Hematopoietic multipotent progenitor cell treated with erythropoietin and hydrocortisone succinate and interleukin-3 and kit ligand, for 6 days (in vitro differentiated cells): ENCODE measurements at places on chromosomes 11 and 22.

DNA sequence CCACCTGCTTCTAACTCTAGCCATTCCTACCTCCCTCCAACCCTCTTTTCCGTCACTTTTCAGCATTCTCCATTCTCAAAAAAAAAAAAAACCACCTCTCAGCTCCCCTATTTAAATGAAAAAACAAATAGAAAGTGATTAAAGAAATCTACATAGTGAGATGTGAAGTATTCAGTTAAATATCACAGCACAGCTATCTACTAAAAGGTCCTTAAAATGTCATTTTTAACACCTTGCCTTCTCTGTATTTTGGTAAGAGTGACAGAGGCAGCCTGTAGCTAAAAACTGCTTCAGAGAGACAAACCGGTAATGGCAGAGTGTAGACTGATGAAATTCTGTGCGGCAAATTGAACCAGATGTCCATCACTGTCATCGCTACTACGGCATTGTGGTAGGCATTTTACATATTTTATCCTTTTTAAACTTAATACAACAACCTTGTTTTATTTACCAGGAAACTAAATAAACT is 346 bp upstream of the ALG9 start:
- peak; percentile 24 for DNase-seq

DNA sequence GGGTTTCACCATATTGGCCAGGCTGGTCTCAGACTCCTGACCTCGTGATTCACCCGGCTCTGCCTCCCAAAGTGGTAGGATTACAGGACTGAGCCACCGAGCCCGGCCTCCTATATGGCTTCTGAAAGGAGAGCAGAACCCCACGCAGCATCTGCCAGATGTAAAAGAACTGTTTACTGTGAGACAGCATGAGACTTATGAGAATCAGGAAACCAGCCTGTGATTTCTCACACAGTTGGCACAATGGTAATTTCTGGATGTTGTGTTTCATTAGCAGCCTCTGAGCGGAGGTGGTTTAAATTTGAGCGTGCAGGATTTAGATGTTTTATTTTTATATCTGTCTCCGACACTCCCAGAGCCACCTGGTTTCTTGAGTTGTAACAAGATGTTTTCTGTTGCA is 33.8 kb downstream of the CEP164 start:
- DNase-seq: no peak

- no peak for DNase-seq
These were observed 6.8 kb downstream of the CABP7 start for GRCh38 chr22:29726512-29727130.

GRCh38 chr11:9506489-9507276 is 45.9 kb downstream of the ZNF143 start:
- peak; percentile 94 for DNase-seq

DNA sequence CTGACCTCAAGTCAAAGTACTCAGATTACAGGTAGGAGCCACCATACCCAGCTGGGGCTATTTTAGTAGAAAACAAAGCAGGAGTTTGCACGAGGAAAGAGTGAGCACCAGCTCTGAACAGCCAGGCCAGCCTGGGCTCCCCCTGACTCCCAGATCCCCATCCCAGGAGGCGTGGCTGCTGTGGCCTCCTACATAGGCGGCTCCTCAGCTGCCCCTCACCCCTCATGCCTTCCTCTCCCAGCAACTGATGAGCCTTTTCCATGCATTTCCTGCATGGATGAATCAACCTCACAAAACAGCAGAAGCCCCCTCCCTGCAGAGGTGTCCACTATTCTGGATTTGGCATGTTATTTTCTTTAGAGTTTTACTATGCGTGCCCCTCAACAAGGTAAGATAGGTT is 10.5 kb upstream of the FLRT1 start:
- DNase-seq: no peak

- no peak for DNase-seq
These were observed 402.8 kb downstream of the NXPE2 start for GRCh38 chr11:115080923-115081680.

- no peak for DNase-seq
These were observed 28.1 kb downstream of the PGM2L1 start for GRCh38 chr11:74370123-74370522.

DNA sequence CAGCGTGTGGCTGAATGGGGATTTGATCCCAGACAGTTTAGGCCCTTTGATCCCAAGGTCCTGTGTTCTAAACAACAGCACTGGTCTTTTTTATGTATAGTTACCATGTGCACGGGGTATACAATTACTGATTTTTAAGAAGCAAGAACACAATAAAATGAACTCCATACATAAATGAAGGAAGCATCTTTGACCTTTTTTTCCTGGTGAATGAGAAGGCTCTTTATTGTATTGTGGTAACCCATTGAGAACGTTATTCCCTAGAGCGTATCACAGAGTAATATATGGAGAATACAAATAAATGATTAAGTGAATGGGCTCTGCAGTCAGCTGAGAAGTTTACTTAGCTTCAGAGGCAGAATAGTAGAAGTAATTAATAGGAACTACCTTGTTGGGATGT is 563.6 kb downstream of the NTM start:
- DNase-seq: no peak

GRCh38 chr11:5247472-5248192 is 2.0 kb downstream of the HBG1 start:
- DNase-seq: no peak

GRCh38 chr11:36258730-36259360 is 30.4 kb downstream of the COMMD9 start:
- DNase-seq: peak; percentile 80

- DNase-seq: peak; percentile 49
These were observed 11.3 kb downstream of the CUL5 start for GRCh38 chr11:108019870-108020540.

- DNase-seq: no peak
These were observed 934 bp upstream of the TMEM132A start for GRCh38 chr11:60923326-60923725.

DNA sequence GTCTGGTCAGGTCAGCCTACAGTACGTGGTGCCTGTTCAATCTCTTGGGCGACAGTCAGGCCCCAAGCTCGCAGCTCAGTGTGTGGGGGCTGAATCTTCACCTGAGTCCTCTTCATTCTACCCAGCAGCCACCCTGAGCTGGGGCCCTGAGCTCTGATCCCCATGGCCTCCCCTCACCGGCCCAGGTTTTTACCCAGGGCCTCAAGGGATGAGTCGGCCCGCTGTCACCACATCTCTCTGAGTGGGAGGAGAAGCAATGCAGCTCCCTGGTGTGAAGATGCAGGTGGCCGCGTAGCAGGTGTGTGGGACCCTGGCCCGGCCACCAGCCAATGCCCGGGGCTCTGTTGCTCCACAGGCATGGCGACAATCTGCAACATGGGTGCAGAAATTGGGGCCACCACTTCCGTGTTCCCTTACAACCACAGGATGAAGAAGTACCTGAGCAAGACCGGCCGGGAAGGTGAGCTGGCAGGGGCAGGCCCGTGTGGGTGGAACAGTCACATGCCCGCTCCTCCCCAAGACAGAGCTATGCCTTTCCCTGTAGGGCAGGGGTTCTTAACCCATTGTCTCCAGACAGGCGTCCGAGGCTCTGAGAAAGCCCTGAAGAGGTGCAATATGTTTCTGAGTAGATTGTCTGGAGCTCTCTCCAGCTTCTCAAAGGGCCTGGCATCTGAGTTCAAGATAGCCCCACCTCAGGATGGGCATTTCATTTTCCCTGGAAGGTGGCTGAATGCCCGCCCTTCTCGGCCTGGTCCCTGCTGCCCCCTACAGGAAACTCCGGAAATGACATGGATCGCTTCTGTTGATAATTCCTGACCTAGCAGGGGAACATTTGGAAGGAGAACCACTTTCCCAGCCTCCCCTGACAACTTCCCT is 26.9 kb downstream of the POLR3H start:
- peak; percentile 62 for DNase-seq

GRCh38 chr11:134578807-134579723 is 167.0 kb upstream of the B3GAT1 start:
- peak; percentile 18 for DNase-seq

- peak; percentile 42 for DNase-seq
These were observed 25.1 kb downstream of the CSRP3 start for GRCh38 chr11:19176629-19177186.

DNA sequence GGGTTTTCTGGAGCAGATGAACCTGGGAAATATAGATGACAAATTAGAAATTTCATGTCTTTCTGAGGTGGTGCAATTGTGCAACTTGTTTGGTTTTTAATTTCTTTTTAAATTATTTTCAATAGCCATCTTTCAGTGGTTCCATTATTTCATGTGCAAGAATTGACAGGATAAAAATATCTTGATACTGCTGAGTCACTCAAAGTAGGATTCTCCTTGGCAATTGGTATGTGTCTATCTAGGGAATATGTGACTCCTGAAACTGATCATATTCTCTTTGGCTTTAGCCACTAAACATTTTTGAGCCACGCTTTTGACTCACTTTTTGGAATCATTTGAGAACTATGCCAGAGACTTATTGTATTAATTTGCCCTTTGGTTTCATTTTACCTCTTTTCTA is 331.5 kb downstream of the KCNA4 start:
- DNase-seq: no peak

- no peak for DNase-seq
These were observed 10.2 kb downstream of the RIC8A start for GRCh38 chr11:217704-218103.

DNA sequence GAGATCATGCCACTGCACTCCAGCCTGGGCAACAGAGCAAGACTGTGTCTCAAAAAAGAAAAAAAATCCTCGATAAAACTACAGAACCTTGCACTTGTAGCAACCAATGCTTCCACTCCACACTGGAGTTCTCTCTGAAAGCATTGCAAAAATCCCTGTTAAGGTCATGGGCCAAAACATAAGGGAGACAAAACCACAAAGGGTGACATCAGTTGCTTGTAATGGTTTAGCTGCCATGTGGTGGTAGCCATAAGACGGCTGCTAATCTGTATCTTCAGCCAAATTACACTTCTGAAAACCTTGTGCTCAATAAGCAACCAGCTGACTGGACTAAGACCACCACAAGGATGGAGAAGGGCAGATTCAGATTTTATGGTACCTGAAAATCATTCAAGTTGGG is 20.6 kb upstream of the TPH1 start:
- no peak for DNase-seq

DNA sequence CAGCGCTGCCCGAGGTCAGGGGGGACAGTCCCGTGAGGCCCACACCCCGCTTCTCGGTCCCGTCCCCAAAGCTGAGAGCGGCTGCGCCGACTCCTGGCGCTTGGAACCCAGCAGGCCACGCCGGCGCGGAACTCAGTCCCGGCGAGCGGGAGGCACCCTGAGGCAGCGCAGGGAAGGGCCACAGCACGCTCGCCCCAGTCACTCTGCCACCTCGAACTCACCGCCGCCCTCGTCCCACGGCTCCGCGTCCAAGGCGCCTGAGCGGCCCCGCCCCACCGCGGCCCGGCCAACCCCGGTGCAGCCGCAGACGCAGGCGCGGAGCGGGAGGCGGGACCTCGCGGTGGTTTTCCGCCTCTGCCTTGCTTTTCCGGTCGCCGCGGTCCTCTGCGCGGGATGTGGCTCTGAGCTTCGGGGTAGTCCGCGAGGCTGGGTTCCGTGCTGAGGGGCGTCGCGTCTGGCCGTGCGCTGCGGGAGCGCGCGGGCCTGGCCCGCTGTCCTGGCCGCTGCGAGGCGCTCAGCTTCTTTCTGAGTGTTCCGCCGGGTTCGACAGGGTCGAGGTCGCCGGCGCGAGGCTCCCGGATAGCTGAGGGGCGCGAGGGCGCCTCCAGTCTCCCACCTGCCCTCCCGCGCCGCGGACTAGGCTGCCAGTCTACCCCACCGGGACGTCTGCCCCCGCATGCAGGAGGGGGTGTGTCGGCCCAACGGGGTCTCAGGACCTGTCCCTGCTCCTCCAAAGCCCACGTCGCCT is at the start of gene CDPF1:
Gene CDPF1, minus strand, starts transcription at position 259 of the 748 bp plus-strand sequence. CDS start 2,009 bp downstream, outside the sequence.
- peak; percentile 95 for DNase-seq

DNA sequence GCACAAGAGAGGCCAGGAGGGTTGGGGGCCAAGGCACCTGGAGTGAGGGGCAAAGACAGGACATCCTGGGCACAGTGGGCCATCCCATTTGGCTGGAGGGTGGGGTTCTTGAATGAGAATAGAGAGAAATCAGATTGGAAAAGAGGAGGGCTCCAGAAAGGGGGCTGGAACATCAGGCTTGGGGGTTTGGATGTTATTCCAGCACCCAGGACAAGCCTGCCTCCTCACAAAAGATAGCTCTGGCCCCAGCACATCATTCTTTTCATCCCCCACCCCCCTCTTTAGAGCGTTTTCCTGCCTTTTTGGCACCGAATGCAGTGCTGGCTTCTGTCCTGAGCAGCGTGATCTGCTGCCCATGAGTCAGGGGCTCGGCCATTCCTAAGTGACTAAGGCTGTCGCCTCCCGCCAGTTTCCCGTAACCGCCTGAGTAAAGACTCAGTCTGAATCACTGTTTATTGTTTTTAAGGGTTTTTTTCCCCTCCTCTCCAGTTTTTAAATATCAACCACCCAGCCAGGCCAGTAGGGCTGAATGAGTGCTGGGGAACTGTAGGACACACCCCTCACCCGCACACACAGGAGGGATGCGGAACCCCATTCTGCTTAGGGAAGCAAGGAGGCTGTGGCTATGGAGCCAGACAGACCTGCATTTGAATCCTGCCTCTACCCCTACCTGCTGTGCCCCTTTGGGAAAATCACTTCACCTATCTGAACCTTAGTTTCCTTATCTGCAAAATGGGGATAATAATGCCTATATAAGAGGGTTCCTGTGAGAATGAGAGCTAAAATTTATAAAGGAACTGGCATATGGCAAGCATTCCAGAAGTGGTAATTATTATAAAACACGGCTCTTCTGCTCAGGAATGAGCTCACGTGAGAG is 32.4 kb upstream of the NAV2 start:
- DNase-seq: no peak

GRCh38 chr11:84234011-84234410 is 947.8 kb upstream of the CCDC90B start:
- DNase-seq: no peak

GRCh38 chr11:965206-965775 is 39.6 kb downstream of the AP2A2 start:
- no peak for DNase-seq

- no peak for DNase-seq
These were observed 307.5 kb upstream of the ZC3H12C start for GRCh38 chr11:109785714-109786113.

DNA sequence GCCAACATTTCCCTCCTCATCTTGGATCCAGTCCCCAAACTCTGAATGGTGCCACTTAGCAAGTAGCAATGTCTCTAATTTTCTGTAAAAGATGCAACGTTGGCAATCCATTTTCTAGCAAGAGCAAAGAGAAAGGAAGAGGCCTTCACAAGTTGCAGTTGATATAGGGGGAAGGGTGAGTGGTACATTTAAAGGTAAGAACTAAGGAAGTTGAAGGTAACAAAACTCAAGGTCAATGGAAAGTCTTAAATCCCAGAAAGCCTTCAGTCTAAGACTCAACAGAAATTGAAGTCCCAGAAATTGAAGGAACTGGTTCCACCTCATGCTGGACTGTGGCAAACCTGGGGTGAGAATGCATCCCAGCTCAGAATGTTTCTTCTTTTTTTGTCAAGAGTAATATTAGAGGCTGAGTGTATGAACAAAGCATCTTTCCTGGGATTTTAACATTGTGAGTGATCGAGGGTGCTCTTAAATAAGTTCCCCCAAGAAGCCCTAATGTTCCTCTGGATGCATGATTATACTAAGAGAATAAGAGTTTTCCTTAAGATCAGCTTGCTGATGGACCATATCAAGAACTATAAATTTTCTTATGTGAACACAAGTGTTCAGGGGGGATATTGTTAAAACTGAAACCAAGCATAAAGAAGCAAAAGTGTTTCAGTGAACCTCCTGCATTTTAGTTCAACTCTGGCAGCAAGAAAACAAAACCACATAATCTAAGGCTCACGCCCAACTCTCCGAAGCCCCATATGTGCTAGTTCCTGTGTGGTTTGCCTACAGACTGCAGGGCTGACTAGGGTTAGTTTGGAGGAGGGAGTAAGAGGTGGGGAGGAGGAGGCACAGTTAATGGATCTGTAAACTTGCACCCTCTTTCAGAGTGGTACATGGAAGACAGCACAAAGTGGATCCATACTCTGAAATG is at the start of gene GRAP2:
Gene GRAP2, plus strand, starts transcription at position 779 of the 922 bp plus-strand sequence. CDS start 46,023 bp downstream, outside the sequence.
- peak; percentile 88 for DNase-seq

- DNase-seq: no peak
These were observed 36.3 kb upstream of the APOBEC3A start for GRCh38 chr22:38921120-38921519.
